ENCODE measurements at places on chromosomes 4 and X. TPM values are rescaled to one million over a fixed set of nuclear protein-coding genes. Genes with fewer than 3 reads are reported as not detected.

TNIP3 gene
- 0.22 TPM for total RNA-seq

MPP1 gene
- total RNA-seq = 16.8 TPM

PABPC1L2B gene
- not detected for total RNA-seq

SORCS2 gene
- 5.1 TPM for total RNA-seq

ABLIM2 gene
- total RNA-seq = 0.58 TPM

UCP1 gene
- total RNA-seq = not detected

SMIM31 gene
- total RNA-seq = 0.07 TPM

CLTRN gene
- 0.75 TPM for total RNA-seq

Data from A549 treated with RU486 at 1 μM for 4 hours (cell line).